ENCODE measurements at places on chromosomes 6 and 20.

- no peak for DNase-seq
Observed at GRCh38 chr6:126063512-126064146, 77.3 kb downstream of the TRMT11 start.

DNA sequence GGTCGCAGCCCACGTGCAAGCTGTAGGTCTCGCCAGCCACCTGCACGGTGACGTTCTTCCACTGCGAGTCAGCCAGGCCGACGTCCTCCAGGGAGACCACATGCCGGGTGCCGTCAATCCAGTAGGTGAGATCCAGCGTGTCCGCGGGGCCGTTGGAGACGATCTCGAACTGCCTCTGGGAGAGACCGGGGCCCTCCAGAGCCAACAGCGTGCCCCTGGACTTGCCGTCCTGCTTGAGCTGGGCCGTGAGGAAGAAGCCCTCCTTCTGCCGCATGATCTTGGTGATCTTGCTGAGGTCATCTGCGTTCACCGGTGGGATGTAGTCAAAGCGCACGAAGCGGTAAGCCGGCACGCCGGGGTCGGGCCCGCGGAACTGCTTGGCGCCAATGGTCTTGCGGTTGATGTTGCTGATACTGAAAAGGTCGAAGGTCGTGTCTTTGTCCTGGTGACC is 5.1 kb downstream of the THBS2 start:
- DNase-seq = no peak

GRCh38 chr20:41373251-41373783 is 6.7 kb upstream of the EMILIN3 start:
- DNase-seq = no peak

- no peak for DNase-seq
Observed at GRCh38 chr20:49786668-49787370, 25.8 kb upstream of the SLC9A8 start.

DNA sequence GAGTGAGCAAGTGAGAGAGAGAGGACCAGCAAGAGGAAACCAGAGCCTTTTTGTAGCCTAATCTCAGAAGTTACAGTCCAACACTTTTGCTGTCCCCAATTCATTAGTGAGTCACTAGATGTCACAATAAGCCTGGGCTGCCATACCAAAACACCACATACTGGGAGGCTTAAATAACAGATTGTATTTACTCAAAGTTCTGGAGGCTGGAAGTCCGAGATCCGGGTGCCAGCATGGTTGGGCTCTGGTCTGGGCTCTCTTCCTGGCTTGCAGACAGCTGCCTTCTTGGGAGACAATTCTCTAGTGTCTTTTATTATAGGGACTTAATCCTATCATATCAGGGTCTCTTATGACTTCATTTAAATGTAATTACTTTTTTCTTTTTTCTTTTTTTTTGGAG is 50.7 kb upstream of the FERMT1 start:
- no peak for DNase-seq

- no peak for DNase-seq
Observed at GRCh38 chr6:90190131-90190530, 106.5 kb downstream of the BACH2 start.

- DNase-seq = no peak
Observed at GRCh38 chr6:116396441-116396840, 25.7 kb downstream of the DSE start.

DNA sequence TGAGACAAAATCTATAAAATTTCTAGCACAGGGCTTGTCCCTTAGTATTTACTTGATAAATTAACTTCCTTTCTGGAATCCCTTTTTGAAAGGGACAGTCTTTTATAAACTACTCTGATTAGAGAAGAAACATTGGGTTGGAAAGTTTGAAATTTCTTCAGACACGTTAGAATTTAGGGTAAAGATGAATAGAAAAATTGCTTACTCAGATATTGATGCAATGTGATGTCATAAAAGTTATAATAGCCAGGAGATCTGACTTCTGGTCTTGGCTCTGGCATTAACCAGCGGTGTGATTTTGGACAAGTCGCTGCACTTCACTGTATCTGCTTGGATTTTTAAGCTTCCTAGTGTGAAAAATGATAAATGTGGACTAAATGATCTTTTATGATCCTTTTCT is 9.7 kb upstream of the TNFRSF21 start:
- DNase-seq = no peak

- no peak for DNase-seq
Observed at GRCh38 chr20:33803921-33804337, 7.2 kb upstream of the CHMP4B start.

Measured in dorsolateral prefrontal cortex (tissue), 122 donors.